Dorsolateral prefrontal cortex (tissue), 122 donors: ENCODE measurements at places on chromosomes 16 and 17. TPM values are rescaled to one million over a fixed set of nuclear protein-coding genes. Genes with fewer than 3 reads are reported as not detected.

The NPIPB6 gene
- 3.0 TPM for total RNA-seq

The CCL17 gene
- not detected for total RNA-seq

The UTS2R gene
- 2.3 TPM for total RNA-seq

The MT1A gene
- total RNA-seq: 8.6 TPM

The PABPN1L gene
- not detected for total RNA-seq

The TNFSF13 gene
- total RNA-seq: 26.1 TPM

The NPIPA2 gene
- total RNA-seq: 12.7 TPM

The TP53TG3D gene
- total RNA-seq: 1.6 TPM

The CFAP52 gene
- total RNA-seq: 9.1 TPM

The APOH gene
- not detected for total RNA-seq

The MIEN1 gene
- 58.1 TPM for total RNA-seq

The TBC1D3C gene
- 5.4 TPM for total RNA-seq

The KRT34 gene
- total RNA-seq: not detected

The VAC14 gene
- 35.8 TPM for total RNA-seq

The NOG gene
- total RNA-seq: 3.7 TPM

The JUP gene
- total RNA-seq: 25.9 TPM

The E2F4 gene
- total RNA-seq: 50.3 TPM

The TM4SF5 gene
- not detected for total RNA-seq

The TERB1 gene
- total RNA-seq: not detected

The HCFC1R1 gene
- 90.4 TPM for total RNA-seq

The SPAG9 gene
- total RNA-seq: 208 TPM

The OTOP3 gene
- total RNA-seq: not detected
